ENCODE measurements at places on chromosomes 13 and 19. TPM values are rescaled to one million over a fixed set of nuclear protein-coding genes. Genes with fewer than 3 reads are reported as not detected.

Gene PALM
- 2.2 TPM for total RNA-seq

Gene CNMD
- not detected for total RNA-seq

Gene ZNF793
- total RNA-seq = 0.72 TPM

Gene DHDH
- 0.28 TPM for total RNA-seq

Gene ZNF835
- not detected for total RNA-seq

Gene NEK5
- total RNA-seq = not detected

Gene TNFSF9
- not detected for total RNA-seq

Gene IZUMO4
- 0.56 TPM for total RNA-seq

Gene NLRP11
- total RNA-seq = not detected

Gene CYSLTR2
- not detected for total RNA-seq

Gene SELENOV
- not detected for total RNA-seq

Gene AP2S1
- 144 TPM for total RNA-seq

Gene GRIN3B
- total RNA-seq = 0.28 TPM

Gene NXNL1
- not detected for total RNA-seq

Gene FBN3
- not detected for total RNA-seq

Gene OVOL3
- total RNA-seq = not detected

Gene POU4F1
- not detected for total RNA-seq

Gene PSG6
- total RNA-seq = not detected

Gene DIAPH3
- 16.1 TPM for total RNA-seq

Gene COQ8B
- total RNA-seq = 14.9 TPM

Gene METTL21C
- total RNA-seq = not detected

Gene RFXAP
- total RNA-seq = 0.83 TPM

Gene PLIN5
- total RNA-seq = not detected

Gene ZNF99
- not detected for total RNA-seq

Gene LTBP4
- 4.4 TPM for total RNA-seq

Gene PROZ
- total RNA-seq = not detected

Gene MZF1
- total RNA-seq = 3.6 TPM
